Right renal pelvis (tissue), 4 donors: ENCODE measurements at places on chromosomes 1 and 21. TPM values are rescaled to one million over a fixed set of nuclear protein-coding genes. Genes with fewer than 3 reads are reported as not detected.

GRCh38 chr1:215786997-215787396 is 219.9 kb downstream of the KCTD3 start:
- DNase-seq, result no peak

DNA sequence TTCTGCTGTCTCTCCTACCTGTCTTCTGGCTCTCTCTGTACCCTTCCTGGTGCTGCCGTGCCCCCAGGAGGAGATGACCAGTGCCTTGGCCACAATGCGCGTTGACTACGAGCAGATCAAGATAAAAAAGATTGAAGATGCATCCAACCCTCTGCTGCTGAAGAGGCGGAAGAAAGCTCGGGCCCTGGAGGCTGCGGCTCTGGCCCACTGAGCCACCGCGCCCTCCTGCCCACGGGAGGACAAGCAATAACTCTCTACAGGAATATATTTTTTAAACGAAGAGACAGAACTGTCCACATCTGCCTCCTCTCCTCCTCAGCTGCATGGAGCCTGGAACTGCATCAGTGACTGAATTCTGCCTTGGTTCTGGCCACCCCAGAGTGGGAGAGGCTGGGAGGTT is 38.1 kb upstream of the IL19 start:
- DNase-seq, result no peak

- DNase-seq, result no peak
Measured at GRCh38 chr1:182283746-182284544, 107.6 kb downstream of the GLUL start.

DNA sequence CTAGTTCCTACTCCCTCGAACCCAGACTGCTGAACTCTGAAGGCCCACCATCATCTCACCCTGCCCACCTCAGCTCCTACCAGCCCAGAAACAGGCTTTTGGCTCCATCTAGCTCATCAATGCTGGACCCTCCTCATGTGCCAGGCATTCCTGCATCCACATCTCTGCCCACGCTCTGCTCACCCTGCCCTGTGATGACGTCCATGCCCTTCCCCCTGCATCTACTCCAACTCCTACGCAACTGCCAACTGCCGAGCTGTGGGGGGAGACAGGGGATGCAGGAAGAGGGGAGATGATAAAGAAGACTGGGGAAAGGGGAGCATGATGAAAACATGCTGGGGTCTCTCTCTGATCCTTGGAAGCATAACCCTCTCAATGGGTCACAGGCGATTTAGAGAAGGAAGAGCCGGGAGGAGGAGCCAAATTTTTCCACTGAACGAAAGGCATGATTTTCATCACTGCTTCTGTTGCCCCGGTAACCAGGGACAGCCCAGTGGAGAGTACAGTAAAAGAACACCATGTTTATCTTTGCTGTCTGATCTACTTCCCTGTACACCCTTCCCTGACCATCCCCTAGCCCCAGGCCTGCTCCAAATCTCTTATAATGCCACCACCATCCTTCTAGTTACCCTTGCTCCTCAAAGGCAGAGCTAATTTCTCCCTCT is 44.3 kb downstream of the CD34 start:
- no peak for DNase-seq

DNA sequence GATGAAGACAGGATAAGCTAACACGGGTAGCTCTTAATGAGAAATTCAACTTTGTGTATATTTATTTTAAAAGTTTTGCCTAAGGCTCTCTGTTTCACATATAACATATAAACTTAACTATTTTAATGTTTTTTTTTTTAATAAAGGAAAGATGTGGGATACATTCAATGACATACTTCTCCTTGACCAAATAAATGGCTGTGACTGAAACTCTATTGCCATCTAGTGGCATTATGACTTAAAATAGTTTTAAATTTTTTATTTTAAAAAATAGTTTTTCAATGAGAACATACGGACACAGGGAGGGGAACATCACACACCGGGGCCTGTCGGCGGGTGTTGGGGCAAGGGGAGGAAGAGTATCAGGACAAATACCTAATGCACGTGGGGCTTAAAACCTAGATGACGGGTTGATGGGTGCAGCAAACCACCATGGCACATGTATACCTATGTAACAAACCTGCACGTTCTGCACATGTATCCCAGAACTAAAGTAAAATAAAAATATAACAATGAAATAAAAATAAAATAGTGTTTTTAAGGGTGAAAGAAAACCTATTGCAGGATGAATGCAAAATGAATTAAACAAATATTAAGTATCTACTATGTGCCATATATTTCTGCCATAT is 83.4 kb downstream of the LYST start:
- peak; percentile 16 for DNase-seq

Gene HSF2BP
- polyA plus RNA-seq, result 2.2 TPM

GRCh38 chr1:55684131-55684650 is 469.0 kb upstream of the USP24 start:
- DNase-seq, result no peak

Gene OR2L13
- polyA plus RNA-seq, result not detected

DNA sequence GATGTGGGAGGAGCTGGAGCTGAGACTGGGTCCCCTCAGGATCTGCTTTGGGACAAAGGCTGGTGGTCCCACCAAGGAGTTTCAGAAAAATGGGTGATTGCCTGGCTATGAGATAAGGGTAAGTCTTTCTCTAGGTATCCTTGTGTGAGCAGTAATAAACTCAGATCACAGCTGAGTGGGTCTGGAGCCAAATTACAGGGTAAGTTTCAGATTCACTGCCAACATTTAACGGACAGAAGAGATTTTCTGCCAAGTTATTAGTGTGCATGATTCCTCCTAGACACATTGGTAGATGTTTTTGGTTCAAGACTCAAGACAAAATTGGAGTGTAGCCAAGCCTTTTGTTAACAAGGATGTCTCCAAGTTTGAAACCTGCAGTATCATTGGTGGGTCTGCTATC is 7.5 kb downstream of the CD1B start:
- DNase-seq, result no peak

Gene JAM2
- 12.0 TPM for polyA plus RNA-seq

DNA sequence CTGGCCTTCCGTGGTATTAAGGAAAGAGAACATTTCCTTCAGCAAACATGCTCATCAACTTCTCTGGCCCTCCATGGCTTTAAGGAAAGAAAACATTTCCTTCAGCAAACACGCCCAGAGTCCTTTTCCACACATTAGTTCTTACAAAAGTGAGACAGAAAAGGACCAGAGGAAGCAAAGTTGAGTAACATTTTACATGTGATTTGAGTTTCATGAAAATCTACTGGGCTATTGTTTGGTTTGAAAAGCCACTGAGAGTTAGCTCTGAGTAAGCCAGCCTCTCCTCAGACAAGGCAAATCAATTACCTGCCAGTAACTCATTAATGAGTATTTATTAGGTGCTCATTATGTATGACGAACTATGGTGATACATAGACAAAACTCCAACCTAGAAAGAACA is 78.0 kb downstream of the NID1 start:
- DNase-seq, result no peak

GRCh38 chr1:68178821-68179490 is 53.4 kb downstream of the WLS start:
- no peak for DNase-seq

DNA sequence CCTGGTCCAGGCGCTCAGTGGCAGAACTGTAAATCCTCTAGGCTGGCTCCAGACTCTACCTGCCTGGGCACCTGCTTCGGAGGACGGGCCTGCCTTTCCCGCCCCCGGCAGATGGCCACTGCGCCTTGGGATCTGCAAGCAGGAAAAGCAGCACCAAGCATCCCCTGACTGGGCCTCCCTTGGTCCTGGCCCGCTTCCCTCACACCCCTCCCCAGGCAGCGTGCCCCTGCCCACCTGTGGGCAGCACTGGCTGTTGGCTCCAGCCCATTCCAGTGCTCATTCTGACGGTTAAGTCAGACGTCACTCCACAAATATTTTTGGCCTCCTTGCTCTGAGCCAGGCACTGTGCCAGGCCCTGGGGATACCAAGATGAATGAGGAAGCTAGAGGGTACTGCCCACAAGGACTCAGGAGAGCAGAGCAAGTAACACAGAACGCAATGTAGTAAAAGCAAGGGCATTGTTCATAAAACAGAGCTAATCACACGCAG is 22.0 kb upstream of the BLACAT1 start:
- DNase-seq, result no peak

DNA sequence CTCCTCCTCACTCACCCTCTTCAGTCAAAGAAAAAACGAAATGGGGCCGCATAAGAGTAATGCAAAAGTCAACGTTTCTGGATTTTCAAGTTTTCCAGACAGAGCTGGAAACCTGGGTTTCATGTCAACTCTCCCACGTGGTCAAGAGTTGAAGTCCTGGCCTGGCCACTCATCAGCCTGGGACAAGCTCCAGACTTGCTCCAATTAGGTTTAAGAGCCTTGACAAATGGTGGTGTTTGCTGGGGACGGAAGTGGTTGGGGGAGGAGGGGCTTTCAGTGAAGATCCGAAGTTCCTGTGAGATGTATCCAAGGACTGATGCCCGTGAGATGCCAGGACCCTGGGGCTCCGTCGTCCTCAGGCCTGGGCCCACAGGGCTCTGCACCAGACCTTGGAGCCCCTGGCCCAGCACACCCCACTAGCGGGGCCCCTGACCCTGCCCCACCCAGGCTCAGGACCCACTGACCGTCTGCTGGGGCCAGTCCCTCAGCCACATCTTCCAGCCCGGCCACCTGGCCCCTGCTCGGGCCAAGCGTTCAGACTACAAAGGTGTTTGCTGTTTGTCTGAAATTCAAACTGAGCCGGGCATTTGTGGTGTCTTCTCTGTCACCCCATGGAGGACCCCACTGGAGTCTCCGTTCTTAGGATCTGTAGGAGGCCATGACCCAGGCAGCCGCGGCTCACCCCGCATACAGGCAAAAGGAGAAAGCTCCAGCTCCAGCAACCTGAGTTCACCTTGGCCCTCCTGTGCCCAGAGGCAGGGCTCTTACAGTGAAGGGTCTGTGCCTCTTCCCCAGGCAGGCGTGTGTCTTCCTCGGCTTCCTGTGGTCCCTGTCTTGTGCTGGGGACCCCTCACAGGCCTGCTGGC is 53.3 kb downstream of the SIK1 start:
- DNase-seq, result no peak

Gene DNM3
- 5.7 TPM for polyA plus RNA-seq

DNA sequence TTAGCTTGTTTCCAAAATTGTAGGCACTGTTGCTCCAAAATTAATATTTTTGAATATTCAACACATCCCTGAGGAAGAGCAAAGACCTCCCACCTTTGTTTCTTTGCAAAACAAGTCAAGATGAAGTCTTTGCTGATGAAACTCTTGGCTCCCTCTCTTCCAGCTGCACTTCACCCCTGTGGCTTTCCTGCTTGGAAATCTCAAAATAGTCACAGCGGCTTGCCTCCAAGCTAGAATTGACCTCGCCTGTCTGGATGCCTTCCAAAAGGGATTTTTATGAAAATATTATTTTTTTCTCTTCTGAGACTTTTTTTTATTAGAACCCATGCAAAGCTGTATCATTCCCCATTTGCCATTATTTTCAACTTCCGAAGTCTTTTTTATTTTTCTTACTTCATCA is 71.1 kb upstream of the MROH9 start:
- DNase-seq, result no peak

- no peak for DNase-seq
Measured at GRCh38 chr1:204564835-204565234, 48.6 kb downstream of the MDM4 start.

Gene SMIM1
- polyA plus RNA-seq, result 13.8 TPM

Gene GOLT1A
- polyA plus RNA-seq, result 3.0 TPM

Gene SUSD4
- 24.6 TPM for polyA plus RNA-seq

- DNase-seq, result no peak
Measured at GRCh38 chr1:89200663-89201062, 1.9 kb upstream of the GBP4 start.

Gene OR2T3
- not detected for polyA plus RNA-seq

Gene CFAP74
- 0.69 TPM for polyA plus RNA-seq

DNA sequence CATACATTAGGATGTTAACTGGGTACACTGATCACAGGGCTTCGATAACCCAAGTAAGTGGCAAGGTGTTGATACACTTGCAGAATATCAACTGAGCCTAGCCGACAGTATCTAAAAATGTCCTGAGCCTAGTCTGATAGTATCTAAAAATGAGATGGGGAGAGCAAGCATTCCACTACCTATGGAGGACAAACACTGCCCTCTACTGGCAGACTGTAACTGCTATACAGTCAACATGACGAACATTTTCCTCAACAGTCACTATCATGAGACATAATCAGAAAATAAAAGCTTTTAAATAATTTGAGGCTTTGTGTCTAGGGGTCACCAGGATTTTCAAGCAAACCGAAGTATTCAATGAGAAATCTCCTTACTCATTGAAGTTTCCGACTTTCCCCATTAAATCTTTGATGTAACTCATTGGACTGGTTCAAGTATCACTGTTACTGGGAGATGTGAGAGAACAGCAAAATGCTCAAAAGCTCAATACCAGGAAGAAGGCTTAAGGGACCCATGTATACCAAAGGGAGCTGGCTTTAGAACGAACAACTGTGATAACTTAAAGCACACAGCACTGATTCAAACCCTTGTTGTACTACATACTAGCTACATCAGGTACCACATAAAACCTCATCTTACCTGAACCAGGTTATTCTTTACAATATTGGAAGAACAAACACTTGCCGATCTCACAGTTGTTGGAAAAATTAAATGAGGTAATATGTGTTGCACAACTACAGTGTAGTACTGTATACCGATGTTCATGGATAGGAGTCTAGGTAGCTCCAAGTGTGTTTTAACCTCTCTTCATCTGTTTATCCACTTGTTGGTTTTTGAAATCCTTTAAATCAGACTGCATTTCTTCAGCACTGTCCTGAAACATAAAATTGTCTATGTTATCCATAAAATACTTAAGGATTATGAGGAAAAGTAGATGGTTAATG is 31.1 kb upstream of the SLC45A3 start:
- peak; percentile 66 for DNase-seq

GRCh38 chr1:215243345-215244054 is 161.0 kb downstream of the KCNK2 start:
- DNase-seq, result no peak

- no peak for DNase-seq
Measured at GRCh38 chr1:179728271-179728670, 14.8 kb upstream of the FAM163A start.

DNA sequence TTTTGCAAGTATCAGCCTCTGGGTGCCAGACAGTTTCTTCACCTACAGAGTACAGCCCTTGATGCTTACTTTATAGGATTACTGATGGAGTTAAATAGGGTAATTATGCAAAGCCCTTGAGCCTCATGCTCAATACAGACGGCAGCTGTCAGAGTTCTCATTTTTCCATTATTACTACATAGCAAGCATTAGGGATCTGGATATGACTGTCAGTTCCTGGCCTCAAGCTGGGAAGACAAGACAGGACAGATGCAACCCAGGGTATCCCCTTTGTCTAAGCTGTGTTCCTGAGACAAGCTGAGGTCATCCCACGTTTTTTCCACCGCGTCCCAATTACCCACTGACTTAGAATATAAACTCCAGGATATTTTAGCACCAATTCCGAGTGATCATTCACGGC is 94.4 kb downstream of the SLC35F3 start:
- no peak for DNase-seq
